ENCODE measurements at places on chromosomes 3 and 15.

DNA sequence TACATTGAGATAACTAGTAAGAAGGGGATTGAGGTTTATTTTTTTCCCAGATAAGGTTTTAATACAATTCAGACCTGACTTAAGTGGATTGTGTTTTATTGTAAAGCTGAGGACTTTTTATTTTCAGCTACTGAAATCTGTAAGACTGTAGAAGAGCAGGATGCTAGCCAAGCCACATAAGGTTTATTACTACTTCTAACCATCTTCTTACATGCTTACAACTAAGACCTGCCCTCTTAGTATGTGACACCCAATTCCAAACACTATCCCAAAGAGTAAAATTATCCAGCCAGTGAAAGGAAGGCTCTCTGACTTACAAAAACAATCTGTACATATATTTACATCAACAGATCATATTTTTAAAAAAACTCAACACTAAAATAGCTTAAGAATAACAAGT, 564.5 kb upstream of the NAALADL2 start:
- DNase-seq: no peak

DNA sequence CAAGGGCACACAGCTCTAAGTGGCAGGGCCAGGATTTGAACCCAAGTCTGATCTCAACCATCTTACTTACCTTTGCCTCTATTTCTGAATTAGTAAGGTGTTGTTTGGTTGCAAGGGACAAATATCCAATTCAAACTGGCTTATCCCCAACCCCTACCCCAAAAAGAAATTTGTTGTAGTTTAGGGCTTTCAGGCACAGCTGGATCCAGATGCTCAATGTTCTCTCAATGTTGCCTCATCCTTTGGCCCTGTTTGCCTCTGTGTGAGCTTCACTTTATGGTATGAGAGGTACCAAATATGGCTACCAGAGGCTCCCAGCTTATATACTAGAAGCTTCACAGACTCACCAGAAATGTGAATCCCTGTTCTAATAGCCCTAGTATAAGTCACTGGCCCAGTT, 499.9 kb downstream of the SHQ1 start:
- no peak for DNase-seq

GRCh38 chr15:73741321-73741836, 11.8 kb downstream of the INSYN1 start:
- no peak for DNase-seq

DNA sequence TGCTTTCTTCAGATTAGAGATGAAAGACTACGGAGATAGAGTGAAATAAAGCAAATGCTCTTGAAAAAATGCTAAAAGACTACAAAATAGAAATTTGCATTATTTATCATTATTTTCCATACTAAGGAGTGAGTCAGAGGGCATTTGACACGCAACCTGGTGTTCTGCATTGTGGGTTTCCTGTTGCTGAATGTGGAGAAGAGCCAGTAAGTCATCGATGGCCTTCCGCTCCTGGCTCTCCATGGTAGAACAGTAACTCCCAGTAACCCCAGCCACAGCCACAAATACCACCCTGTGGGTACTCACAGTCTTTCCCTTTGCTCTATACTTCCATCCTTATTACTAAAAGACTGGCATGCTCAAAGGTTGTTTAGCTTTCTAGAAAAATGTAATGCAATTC, 61.5 kb downstream of the CGGBP1 start:
- no peak for DNase-seq

DNA sequence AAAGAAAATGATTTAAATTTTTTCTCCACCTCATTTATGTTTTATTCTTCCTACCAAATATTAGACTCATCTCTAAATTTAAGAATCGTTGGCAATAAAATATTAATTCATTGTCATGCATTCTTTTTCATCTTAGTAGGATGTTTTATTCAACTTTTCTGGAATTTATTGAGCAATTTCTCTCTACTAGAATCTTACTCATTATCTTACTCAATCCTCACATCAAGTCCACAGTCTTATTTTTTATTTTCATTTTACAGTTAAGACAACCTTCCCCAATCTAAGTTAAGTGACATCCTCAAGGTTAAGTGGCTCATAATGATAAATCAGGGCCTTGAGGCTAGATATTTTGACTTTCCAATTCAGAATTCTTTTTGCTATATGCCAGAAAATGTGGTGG, 15.9 kb upstream of the ALDH1A2 start:
- no peak for DNase-seq

- DNase-seq: no peak
These were observed 18.5 kb downstream of the SFMBT1 start for GRCh38 chr3:53027254-53027844.

All from GM20000 (cell line).